ENCODE measurements at places on chromosomes 1 and 21. TPM values are rescaled to one million over a fixed set of nuclear protein-coding genes. Genes with fewer than 3 reads are reported as not detected.

DNA sequence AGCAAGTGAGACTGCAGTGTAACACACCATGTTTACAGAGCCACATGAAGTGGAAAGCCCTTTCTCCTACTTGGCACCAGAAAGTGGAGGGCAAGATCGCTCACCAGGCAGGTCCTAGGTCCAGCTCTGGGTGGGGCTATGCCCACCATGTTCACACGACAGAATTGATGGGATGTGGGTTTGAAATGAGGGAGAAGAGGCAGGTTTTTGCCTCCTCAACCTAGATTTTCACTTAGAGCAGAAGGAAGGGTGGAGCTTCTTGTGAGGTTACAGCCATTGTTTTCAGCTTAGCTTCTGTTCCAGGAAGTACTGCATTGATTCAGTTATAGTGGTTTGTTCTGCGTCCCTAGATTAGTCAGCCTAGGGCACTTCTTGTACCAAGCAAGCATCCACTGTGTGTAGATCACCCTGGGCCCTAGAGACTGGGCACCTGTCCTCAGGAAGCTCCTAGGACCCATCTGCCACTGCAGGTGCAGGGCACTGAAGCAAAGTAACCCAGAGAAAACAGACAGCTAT lies 2.3 kb downstream of the CD53 start:
- H3K4me3 ChIP-seq, result peak overlapping the region; percentile 7
- DNase-seq, result peak; percentile 48
- H3K27ac ChIP-seq, result peak overlapping the region; percentile 86

GRCh38 chr1:74780594-74780993 lies 47.6 kb downstream of the TYW3 start:
- H3K4me3 ChIP-seq, result no peak overlapping the region
- H3K27me3 ChIP-seq, result no peaks in the 10 kb centered on the region
- H3K27ac ChIP-seq, result no peak overlapping the region
- DNase-seq, result no peak
- H3K4me1 ChIP-seq, result no peaks in the 10 kb centered on the region

Gene SHISAL2A
- total RNA-seq, result not detected

Gene STMN1
- total RNA-seq, result 25.9 TPM
